Camera-type eye (tissue), 1 donor: ENCODE measurements at places on chromosomes 6 and 20. TPM values are rescaled to one million over a fixed set of nuclear protein-coding genes. Genes with fewer than 3 reads are reported as not detected.

SCGN gene
- 0.82 TPM for total RNA-seq

POLR1H gene
- total RNA-seq, result 17.3 TPM

RNF182 gene
- 18.4 TPM for total RNA-seq

OPRM1 gene
- 1.4 TPM for total RNA-seq

LTB gene
- 1.4 TPM for total RNA-seq

TMEM74B gene
- total RNA-seq, result 7.1 TPM

KCNK15 gene
- total RNA-seq, result 1.4 TPM

TRIM40 gene
- not detected for total RNA-seq

TRIM10 gene
- 1.0 TPM for total RNA-seq

NOTCH4 gene
- total RNA-seq, result 13.6 TPM

HLA-DQB2 gene
- total RNA-seq, result not detected

OR2B6 gene
- total RNA-seq, result not detected

COL11A2 gene
- 39.0 TPM for total RNA-seq

SYCP2 gene
- total RNA-seq, result 5.4 TPM
